ENCODE measurements at places on chromosomes 3 and 15.

DNA sequence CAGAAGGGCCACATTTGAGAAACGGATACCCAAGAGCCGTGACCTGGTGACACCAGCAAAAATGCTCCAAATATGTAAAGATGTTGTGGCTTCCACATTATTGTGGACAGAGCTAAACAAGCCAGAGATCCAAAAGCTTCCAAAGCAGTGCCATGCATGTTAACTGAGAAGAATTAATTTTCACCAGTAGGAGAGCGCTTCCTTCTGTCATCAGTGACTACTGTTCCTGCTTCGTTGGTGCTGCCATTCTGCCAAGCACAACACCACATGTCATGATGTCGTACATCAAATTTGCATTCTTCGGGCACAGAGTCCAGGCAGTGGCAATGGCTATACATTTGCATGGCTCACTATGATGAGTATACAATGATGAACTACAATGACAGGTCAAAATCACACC is 19.1 kb upstream of the CHST2 start:
- DNase-seq: no peak

DNA sequence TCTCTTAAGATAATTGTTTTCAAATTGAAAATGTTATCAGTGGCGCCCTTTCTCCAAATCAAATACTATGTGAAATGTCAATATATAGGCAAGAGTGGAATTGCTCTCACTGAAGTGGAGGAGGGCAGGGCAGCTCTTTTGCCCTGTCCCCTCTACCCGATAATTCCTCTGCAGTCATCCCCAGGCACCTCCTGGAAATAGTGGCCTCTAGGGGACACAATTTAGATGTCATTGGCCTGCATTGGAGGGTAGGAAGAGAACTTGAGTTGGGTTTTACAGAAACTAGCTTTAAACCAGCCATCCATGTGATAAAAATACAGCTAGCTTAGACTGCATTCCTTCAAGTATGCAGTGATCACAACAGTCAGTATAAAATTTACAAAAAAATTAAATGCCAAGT is 288.9 kb downstream of the EDEM1 start:
- DNase-seq: no peak

DNA sequence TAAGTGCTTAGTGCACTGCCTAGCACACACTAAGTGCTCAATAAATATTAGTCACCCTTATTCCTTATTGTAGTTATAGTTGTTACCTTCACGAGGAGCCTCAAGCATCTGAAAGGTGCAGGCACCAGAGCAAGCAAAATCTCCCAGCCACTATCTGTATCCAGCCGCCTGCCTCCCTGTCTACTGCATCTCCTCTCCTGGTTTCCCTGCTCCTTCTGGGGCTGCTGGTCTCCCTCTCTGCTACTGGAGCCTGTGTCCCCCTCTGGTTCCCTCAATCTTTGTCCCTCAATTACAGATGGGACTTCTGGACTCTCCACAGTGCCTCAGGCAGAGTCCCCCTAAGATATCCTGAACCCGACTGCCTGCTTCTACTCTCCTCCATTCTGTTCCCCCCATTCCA is 18.8 kb downstream of the MYL3 start:
- no peak for DNase-seq

DNA sequence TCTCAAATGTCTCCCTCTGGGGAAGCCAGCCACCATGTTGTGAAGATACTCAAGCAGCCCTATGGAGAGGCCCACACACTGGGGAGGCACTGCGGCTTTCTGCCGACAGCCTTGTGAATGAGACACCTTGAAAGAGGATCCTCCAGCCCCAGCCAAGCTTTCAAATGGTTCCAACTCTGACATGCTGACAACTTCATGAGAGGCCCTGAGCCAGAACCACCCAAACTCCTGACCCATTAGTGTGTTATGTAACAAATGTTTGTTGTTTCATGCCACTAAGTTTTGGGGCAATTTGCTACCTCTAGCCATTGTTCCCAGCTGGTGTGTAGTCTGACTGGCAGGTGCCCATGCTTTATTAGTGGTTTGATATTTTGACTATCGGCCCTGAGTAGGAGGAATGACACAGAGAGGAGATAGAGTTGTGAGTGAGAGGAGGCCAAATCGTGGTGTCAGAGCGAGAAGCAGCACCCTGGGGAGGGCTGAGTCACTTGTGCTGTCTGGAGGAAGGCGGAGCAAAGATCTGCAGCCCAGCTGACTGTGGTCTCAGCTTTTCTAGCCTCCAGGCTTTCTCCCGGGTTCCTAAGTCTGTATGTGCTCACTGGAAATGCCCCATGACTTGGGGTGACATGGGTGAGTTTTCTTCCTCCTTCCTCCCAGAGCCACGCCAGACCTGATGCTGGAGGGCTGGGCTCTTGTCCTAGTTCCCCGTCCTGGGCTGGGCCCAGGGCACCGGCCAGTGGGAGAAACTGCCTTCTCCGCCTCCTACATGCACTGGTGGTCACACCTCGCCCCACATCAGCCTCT is 56.7 kb upstream of the BLM start:
- peak; percentile 81 for DNase-seq

DNA sequence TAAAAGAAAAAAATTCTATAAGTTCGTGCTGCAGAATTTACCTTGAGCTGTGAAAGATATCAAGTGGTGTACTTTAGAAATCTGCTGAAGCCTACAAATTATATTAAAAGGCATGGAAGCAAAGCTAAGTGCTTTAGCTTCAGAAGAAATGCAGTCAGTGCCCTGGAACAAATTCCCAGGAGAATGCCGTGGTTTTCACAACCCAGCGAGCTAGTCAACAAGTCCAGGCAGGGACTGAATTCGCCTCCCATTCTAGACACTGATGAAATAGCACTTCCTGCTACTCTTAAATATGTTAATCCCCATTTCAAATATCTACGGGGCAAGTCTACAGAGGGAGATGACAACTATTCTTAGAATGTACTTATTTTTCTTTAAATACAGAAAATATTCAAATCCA is 326.4 kb upstream of the IGF1R start:
- DNase-seq: no peak

DNA sequence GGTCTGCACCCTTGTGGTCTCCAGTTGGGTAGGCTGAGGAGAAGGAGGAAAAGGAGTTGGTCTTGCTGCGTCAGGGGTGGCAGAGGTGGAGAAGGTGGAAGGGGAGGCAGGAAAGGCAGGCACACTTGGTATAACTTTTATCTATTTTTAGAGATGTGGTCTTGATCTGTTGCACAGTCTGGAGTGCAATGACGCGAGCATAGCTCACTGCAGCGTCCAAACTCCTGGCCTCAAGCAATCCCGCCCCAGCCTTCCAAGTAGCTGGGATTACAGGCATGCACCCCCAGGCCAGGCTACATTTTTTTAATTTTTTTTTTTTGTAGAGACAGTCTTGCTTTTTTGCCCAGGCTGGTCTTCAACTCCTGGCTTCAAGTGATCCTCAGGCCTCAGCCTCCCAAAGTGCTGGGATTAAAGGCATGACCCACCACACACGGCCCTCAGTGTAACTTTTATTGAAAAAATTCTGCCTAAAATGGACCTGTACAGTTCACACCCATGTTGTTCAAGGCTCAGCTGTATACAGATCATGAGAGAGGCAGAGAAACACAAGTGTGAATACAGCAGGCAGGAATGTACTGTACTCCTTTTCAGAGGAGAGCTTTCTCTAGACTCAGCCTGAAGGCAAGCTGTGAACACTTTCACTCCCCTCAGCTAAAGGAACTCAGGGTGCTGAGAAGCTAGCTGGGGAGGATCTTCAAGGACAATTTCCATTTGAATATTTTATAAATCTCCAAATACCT is 2.1 kb upstream of the RHOV start:
- DNase-seq: no peak

DNA sequence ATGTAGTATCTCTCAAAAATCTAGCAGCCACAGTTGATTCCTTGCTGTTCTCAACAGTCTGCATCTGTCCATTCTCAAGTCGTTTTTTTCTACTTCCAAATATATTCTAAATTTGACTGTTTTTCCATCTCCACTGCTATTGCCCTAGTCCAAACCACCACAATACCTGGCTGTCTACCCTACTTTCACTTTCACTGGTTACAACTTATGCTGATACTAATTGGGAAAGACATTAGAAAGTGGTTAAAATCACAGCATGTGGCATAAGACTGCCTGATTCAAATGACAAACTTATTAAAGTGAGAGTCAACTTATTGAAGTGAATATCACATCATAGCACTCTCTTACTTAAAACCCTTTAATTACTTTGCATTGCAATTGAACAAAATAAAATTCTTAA is 72.6 kb downstream of the CHST2 start:
- no peak for DNase-seq

GRCh38 chr3:18424729-18425640 is at the start of gene SATB1:
TSS of gene SATB1 (minus strand) at chr3:18425339. CDS start at chr3:18420967, 4,372 bp downstream.
- DNase-seq: peak; percentile 72

Measured in activated CD4-positive, alpha-beta T cell treated with anti-CD3 and anti-CD28 coated beads, Interleukin-2, amount 50 U/mL, for 48 hours (primary cell).